ENCODE measurements at places on chromosomes 7 and 10.

GRCh38 chr7:105429746-105430612, 41.3 kb upstream of the SRPK2 start:
- DNase-seq: peak; percentile 33

DNA sequence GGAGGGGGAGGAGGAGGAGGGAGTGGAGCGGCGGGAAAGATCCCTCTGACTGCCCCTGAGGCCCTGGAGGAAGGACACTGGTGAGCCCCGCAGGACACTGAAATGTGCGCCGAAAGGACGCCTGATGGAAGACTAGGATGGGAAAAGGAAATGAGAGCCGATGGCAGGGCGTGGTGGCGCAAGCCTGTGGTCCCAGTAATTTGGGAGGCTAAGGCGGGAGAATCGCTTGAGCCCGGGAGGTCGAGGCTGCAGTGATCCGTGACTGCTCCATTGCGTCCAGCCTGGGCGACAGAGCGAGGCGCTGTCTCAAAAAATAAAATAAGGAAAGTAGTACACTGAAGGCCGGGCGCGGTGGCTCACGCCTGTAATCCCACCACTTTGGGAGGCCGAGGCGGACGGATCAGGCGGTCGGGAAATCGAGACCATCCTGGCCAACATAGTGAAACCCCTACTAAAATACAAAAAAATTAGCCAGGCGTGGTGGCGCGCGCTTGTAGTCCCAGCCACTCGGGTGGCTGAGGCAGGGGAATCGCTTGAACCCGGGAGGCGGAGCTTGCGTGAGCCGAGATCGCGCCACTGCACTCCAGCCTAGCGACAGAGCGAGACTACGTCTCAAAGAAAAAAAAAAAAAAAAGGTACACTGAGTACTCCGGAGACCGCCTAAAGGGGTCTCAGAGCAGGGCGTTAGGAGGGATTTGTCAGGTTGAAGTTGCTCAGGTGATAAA, 561 bp upstream of the HNRNPF start:
- no peak for DNase-seq

DNA sequence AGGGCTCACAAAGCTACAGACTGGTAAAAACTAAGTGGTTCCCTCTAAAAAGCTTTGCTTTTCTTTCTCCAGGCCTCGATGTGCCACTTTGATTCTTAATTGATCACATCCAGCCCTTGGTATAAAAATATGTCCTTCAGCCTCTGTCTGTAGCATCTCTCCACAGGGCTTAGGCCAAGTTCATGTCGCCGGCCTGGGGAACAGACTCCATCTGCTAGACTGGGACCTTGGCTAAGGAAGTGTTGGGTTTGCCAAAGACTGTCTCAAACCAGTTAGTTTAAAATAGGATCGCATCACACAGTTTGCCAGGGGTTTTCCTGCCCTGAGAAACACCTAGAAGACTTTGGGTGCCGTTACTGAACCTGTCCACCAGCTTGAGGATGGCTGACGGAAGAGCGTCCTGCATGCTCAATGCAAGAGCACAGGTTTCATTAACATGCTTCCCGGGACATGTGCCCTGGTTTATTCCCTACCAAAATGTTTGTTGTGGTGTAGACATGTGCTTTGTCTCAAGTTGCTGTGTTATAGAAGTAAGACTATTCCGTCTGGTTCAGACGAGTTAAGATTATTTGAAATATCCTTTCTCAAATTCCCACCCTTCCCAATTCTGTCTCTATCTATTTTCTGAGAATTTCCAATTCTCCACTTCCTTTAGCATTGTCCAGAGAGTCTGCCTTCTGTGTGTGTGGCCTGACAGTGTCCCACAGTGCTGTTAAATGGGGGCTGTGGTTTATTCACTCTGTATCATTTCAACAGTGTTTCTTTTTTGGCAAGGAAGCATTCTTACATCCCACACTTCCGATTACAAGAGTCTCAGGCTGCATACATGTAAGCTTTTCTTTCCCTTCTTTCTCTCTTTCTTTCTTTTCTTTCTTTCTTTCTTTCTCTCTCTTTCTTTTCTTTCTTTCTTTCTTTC, 334.7 kb downstream of the INHBA start:
- DNase-seq: no peak

GRCh38 chr10:25465582-25466372, 291.0 kb downstream of the GPR158 start:
- DNase-seq: no peak

GRCh38 chr10:130686689-130687300, 550.6 kb downstream of the GLRX3 start:
- no peak for DNase-seq

DNA sequence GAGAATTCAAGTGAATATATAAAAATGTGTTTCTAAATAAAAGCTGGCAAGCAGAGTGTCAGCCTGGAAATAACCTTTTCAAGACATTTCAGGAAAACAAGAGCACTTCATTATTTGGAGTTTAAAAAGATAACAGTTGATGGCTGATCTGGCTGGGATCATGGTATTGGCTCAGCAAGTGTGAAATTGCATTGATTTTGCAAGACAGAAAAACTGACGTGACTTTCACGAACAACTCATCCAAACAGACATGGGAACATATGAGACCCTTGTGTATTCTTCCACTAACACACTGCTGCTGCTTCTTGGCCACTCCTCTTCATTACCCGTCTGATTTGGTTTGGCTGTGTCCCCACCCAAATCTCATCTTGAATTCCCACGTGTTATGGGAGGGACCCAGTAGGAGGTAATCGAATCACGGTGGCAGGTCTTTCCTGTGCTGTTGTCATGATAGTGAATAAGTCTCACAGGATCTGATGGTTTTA, 108.5 kb downstream of the RAB18 start:
- DNase-seq: no peak

DNA sequence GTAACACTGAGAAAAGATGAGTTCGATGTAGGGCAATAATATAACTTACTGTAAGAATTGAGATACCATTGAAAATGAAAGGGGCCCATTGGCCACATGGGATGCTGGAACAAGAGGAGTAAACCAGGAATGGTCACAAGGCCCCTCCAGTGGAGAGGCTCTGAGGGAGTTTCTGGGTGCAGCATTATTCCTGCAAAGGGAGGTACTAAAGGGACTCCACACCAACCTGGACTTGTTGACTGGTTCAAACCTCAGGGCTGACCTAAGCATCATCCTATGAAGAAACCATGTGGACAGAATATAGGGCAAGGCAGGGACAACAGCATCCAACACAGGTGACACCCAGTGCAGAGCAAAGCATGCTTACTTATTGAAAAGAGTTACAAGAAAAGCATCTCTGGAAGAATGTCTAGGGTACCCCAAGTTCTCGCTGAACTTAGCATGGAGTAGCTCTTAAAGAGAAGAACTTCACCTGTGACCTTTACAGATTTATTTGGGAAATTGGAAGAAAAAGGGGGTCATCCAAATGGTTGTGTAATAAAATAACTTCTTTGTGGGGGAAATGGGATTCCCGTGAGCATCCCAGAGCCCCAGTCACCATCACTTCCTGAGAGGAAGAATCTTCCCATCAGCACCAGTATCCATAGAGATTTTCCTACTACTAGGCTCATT, 34.7 kb downstream of the PRSS2 start:
- no peak for DNase-seq

- no peak for DNase-seq
Measured at GRCh38 chr10:92787557-92788152, 60.7 kb upstream of the EXOC6 start.

GRCh38 chr7:39702133-39702532, 78.8 kb downstream of the RALA start:
- no peak for DNase-seq

DNA sequence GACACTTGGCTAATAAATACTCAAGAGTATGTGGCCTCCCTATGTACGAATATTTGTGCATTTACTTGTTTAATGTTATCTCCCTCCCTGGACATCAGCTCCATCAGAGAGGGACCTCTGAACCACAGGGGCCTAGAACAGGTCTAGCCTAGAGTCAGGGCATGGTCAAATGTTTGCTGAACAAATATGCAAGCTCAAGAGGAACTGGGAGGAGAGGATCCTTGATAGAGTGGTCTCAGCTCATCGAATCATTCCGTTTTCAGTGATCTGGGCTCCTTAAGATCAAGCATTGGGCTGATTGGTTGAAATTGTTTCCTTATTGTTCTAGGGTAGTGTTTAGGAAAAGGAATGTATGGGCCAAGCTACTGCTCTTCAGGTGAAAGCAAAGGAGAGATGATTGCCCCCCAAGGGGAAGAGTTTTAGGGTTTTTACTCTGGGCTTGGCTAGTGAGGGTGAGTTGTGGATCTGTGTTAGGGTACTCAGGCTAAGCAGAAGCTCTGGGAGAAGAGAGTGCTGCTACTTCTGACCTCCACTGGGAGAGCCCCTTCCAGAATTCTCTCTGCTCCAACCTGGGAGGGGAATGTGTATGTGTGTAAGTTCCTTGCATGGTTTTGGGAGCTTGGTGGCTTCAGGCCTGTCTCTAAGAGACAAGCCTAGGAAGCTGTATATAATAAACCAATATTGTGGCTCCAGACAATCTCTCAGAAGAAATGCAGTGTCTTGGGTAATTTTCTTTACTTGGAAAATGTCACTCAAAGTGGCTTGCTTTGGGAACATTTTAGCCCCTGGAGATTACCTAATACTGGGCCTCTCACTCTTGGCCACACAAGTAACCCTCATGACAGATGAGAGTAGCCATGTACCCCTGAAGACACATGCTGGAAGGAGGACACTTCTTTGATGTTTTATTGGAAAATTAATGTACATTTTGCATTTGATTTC, 110.0 kb downstream of the EMX2 start:
- DNase-seq: no peak
